ENCODE measurements at places on chromosomes 12 and 14.
A peak's percentile ranks its signal among the peaks of the same experiment; 100 is the strongest.

DNA sequence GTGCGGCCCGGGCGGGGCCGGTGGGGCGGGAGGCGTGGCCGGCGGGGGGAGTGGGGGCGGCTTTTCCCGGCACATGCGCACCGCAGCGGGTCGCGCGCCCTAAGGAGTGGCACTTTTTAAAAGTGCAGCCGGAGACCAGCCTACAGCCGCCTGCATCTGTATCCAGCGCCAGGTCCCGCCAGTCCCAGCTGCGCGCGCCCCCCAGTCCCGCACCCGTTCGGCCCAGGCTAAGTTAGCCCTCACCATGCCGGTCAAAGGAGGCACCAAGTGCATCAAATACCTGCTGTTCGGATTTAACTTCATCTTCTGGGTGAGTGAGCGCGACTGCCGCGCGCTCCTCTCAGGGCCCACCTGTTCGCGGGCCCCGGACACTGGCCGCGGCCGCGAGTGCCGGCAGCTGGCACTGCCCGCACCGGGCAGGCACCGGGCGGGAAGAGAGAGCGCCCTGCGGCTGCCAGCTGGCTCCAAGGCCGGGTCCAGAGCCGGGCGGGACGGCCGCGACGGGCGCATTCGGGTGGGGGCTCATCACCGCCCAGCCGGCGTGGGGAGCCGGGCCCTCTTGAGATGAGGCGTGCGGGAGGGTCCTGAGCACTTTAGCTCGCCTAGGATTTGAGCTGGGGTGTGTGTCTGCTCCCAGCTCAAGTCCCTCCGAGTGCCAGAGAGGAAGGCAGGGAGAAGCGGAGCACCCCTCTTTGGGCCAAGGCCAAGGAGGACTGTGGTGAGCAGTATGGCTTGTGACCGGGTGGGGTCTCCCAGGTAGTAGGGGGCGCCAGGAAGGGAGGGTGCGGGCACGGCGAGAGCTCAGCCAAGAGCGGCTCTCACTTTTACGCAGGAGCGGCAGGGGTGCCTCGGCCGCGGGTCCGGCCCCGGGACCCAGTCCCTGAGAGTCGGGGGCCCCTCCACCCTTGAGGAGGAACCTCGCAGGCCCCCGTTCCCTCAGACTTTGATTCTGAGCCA is at the start of gene CD9:
Gene CD9, plus strand, starts transcription at position 145 of the 957 bp plus-strand sequence. Its CDS starts 100 bp downstream, at position 245.
- DNase-seq: peak; percentile 42

DNA sequence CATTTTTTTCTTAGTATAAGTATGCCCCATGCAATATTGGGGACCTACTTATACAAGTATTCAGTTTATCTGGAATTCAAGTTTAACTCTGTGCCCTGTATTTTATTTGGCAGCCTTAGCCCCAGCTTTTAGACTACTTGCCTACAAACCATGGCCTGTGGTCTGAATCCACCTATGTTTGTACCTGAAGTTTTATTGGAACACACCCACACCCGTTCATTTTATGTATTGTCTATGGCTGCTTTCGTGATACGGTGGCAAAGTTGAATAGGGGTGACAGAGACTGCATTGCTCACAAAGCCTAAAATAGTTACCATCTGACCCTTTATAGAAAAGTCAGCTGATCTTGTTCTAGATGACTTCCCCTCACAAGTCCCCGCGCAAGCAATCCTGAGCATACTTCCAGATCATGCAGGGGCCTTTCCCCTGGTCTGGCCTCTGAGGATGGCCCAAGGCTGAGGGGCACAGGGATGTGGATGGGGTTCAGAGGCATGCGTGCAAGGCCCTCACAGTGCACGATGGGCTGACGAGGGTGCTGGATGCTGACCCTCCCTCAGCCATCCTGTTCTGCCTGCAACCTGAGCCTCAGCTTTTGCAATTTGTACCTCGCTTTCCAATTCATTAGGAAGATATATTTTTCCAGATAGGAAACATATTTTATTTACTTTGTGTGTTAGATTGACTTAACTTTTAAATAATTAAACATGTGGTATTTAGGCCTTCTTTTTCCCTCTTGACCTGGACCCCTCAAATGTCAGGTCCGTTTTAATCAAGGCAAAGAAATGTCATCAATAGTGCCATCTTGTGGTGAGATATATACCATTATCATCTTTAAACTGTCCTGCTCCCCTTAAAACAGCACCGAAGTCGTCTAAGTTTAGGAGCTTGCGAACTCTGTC is 527.3 kb upstream of the CCDC196 start:
- DNase-seq: peak; percentile 37

DNA sequence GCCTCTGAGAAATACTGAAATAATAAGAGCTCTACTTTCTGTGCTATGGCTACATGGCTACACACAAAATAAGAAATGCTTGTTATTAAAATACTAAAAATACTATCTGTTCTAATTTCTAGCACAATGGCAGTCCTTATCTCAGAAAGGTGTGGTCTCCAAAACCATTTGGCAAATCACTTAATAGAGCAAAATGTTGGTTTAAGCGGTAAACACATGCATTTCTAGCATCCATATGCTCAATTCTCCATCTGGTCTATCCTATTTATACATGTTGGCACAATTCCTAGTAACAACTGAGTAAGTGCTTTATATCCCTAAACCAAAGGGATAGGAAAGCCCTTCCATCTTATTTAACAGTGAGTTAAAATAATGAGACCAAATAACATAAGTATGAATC is 107.0 kb downstream of the PAPLN start:
- DNase-seq: no peak

GRCh38 chr12:18899678-18900317 is 161.9 kb downstream of the CAPZA3 start:
- no peak for DNase-seq

DNA sequence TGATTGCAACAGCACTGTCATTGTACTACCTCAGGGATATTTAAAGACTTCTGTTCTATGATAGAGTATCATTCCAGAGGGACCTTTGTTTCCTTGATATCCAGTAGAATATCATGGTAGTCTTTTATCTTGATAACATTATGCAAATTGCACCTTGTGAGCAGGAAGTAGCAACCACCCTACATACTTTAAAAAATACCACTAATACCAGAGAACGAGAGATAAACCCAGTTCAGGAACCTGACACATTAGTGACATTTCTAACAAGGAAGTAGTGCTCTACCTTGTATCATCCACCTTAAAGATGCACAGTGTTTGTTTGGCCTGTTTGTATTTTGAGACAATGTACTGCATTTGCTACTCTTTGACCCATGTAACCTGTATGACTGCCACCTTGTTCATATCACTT is 8.8 kb upstream of the MAP4K5 start:
- peak; percentile 44 for DNase-seq

- no peak for DNase-seq
Observed at GRCh38 chr12:92854344-92854743, 74.8 kb downstream of the EEA1 start.

GRCh38 chr12:21631367-21631766 is 26.3 kb downstream of the LDHB start:
- DNase-seq: no peak

GRCh38 chr12:98955284-98955683 is 310.2 kb downstream of the APAF1 start:
- no peak for DNase-seq

DNA sequence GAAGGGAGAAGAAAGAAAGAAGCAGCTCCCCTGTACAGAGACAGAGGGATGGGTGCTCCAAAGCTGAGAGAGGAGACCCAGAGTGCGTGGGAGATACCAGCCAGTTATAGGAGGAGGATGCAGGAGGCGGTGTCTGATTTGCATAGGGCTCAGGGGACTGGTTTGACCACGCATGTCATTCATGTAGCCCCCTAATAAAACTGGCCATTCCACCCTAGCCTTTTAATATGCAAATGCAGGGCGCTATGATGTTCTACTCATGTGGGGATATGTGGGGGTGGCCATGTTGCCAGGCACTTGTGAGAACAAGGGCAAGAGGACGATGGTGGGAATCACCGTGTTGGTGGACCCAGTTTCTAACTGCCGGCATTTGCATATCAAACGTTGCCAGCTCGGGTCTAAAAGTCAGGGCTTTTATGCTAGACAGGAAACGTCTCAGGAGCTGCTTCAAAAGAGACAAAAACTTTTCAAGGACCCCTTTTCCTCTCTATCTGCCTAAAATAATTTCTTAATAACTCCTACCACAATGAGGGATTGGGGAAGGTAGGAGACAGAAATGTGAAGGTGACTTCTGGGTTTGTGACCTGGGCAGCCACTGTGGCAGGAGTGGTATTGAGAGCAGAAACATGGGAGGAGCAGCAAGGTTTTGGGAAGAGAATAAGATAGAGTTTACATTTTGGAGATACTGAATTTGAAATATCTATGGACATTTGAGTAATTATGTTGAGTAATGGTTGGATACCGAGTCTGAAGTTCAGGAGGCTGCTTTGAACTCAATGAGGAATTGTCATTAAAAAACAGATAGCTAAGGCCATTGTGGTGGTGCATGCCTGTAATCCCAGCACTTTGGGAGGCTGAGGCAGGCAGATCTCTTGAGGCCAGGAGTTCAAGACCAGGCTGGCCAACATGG is 2.2 kb upstream of the ATXN3 start:
- no peak for DNase-seq

DNA sequence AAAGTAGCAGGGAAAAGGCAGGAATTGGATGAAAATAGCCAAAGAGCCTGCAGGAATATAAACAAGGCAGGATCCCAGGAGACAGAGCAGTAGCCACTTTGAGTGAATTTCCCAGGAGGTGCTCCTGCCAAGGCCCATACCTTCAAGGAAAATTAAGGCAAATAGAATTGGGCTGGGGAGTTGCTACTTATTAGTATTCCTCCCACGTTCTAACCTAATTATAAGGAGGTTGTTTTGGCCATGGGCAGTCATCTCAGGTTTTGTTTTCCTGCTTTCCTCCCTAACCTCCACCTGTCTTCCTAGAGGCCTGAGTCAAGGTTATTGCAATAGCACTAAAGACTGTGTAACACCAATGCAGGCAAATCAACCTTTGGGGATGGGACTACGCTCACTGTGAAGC is 73.1 kb downstream of the DAD1 start:
- DNase-seq: no peak

- DNase-seq: no peak
Observed at GRCh38 chr12:71662849-71663560, 643 bp downstream of the ZFC3H1 start.

DNA sequence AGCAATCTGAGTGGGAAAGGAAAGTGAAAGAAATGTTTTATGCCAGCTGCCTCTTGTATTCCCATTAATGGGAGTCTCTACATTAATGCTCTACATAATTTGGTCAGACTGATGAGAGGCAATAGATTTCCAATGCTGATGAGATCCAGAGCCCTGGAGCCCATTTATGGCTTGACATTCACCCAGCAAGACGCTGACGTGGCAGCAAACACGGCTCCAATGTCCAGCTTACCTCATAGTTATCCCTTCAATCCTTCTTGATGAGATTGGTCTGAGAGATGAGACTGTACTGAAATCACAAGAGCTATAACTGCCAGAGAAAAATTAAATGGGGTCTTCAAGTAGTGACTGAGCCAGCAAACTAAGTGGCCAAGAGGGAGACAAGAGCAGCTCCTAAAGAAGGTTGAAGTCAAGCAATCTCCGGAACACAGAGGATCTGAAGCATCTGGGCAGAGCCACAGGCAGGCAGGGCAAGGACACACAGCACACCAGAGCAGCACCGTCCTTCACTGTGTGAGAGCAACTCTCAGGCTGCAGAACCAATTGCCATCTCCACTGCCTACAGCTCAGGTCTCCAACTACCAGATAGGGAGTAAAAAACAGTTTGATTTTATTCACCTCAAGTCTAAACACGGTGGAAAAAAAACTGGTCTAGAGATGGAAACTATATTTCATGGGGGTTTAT is 7.3 kb upstream of the MYO1A start:
- DNase-seq: no peak

DNA sequence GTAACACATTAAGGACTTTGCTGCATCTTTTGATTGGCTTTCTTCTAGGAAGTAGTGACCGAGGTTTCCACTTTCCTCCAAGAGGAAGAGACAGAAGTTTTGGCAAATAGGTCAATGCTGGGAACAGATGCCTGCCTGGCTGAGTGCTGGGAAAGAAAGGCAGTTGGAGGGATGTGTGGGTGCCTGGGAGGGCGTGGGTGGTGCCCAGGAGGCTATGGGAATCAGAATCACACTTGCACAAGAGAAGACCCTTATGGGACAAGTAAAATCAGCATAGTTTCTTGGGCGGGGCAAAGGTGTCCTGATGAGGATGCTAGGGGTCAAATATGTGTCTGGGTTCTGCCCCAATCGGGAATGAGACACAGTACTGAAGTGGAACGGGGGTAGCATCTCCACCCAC is 906 bp upstream of the ACADS start:
- no peak for DNase-seq

GRCh38 chr12:49750027-49750995 is 9.0 kb downstream of the TMBIM6 start:
- no peak for DNase-seq

DNA sequence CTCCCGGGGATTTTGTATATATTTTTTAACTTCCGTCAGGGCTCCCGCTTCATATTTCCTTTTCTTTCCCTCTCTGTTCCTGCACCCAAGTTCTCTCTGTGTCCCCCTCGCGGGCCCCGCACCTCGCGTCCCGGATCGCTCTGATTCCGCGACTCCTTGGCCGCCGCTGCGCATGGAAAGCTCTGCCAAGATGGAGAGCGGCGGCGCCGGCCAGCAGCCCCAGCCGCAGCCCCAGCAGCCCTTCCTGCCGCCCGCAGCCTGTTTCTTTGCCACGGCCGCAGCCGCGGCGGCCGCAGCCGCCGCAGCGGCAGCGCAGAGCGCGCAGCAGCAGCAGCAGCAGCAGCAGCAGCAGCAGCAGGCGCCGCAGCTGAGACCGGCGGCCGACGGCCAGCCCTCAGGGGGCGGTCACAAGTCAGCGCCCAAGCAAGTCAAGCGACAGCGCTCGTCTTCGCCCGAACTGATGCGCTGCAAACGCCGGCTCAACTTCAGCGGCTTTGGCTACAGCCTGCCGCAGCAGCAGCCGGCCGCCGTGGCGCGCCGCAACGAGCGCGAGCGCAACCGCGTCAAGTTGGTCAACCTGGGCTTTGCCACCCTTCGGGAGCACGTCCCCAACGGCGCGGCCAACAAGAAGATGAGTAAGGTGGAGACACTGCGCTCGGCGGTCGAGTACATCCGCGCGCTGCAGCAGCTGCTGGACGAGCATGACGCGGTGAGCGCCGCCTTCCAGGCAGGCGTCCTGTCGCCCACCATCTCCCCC is 777 bp downstream of the ASCL1 start:
- DNase-seq: no peak

DNA sequence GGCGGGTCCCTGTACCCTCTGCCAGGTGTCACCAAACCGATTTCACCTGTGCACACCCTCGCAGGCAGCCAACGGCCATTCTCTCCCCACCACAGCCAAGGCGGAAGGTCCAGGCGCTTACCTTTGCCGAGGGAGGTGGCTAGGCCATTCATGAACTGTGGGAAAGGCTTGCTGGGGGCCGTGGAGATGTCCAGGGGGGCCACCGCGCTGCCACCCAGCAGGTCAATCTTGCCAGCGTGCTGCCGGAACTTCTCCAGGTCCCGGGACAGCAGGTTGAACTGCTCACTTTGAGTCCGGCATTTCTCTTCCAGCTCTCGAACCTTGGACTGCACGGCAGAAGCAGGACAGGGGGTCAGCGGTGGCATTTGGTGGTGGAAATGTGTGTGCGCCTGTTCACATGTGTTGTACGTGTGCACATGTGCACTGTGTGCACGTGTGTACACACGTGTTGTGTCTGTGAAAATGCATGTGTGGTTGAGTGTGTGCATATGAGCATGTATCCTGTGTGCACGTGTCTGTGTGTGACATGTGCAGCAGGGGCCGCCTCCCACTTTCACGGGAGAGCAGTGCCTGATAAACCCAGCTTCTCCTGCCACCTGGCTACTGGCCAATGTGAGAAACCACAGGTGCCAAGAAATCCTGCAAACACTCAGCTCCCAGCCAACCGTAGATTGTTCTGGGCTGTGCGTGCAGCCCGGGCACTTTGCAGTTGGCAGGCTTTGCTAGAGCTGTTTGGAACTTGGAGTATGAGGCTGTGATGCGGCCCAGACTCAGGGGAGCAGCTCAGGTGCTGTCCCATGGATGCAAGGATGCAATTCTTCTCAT is 118.9 kb downstream of the PIWIL1 start:
- no peak for DNase-seq
